ENCODE measurements at places on chromosomes 2 and 18.

DNA sequence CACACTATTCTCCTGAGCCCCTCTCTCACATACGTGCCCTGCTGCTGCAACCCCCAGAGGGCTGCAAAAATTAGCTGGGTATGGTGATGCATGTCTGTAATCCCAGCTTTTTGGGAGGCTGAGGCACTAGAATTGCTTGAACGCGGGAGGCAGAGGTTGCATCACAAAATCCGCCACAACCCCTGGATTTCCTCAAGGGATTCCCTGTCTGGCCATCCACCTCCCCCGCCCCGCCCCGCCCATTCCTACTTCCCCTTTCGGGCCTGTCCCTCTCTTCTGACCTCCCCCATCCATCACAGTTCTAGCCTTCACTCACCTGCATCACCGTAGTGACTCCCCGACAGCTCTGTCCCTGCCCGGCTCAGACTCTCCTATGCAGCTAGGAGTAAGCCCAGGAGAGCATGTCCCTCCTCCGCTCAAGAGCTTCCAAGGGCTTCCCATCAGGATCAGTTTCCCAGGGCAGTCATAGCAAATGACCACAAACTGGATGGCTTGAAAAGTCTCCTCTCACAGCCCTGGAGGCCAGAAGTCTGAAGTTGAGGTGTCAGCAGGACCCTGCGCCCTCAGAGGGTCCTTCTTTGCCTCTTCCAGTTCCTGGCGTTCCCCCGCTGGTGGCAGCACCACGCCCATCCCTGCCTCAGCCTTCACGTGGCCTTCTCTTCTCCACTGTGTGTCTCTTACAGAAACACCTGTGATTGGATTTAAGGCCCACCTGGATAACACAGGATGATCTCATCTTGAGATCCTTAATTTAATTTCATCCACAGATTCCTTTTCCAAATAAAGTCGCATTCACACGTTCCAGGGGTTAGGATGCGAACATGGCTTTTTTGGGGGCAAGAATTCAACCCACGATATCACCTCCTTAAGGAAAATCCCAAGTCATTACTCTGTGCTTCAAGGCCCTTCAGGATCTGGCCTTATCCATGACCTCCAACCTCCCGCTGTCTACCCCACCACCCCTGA, 58.5 kb downstream of the HS1BP3 start:
- no peak for DNase-seq

DNA sequence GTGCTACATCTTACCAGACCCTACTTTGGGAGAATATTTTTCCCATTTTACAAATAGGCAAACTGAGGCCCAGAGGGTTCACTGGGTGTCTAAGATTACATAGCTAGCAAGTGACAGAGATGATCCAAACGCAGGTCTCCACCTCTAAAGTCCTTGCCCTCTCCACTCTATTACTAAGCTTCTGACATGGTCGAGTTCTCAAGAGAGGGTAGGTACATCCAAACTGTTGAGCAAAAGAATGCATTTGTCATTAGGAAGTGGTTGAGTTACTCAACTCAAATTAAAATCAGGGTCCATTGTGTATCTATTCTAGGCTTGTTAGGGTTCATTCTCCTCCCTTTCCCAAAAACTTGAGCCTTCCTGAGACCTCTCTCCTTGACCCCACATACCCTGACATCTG, 680.6 kb upstream of the FANCL start:
- no peak for DNase-seq

- DNase-seq = no peak
These were observed 33.6 kb downstream of the ZCCHC2 start for GRCh38 chr18:62556397-62556796.

DNA sequence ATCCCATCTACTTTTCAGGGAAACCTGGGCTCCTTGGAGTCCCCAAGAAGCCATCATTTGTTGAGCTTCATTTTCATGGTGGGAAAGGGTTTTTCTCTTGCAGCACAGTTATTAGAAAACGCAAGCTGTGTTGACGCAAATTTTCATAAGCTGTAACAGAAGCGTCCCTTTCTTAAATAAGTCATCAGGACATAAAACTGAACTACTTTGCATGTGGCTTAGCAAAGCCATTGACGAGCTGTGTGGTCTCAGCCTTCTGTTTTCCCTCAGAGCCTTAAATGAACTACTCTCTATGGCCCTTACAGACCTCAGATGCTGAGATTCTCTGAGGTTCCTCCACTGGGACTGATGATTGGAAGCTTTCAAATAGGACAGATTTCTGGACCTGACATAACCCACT, 85.1 kb downstream of the ARL4C start:
- no peak for DNase-seq

GRCh38 chr2:66469214-66469902, 34.4 kb downstream of the MEIS1 start:
- no peak for DNase-seq

DNA sequence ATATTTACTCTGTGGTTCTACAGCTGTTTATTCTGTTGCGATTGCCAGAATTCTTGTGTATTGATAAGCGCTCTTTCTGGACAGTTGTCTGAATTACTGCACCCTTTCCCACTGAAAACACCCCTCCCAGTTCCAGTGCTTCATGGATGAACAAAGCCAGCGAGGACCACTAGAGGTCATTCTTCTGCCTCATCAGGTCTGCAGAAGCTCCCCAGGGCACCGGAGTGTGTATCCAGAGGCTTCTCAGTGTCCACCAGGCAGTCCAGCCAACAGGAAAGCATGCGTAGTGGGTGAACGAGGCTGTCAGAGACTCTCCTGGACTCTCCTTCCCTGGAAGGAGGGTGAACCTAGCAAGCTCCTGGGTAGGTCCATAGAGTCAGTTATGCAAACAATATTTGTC, 40.6 kb upstream of the INHBB start:
- DNase-seq = no peak

GRCh38 chr2:201411421-201411820, 39.8 kb downstream of the TRAK2 start:
- peak; percentile 74 for DNase-seq

DNA sequence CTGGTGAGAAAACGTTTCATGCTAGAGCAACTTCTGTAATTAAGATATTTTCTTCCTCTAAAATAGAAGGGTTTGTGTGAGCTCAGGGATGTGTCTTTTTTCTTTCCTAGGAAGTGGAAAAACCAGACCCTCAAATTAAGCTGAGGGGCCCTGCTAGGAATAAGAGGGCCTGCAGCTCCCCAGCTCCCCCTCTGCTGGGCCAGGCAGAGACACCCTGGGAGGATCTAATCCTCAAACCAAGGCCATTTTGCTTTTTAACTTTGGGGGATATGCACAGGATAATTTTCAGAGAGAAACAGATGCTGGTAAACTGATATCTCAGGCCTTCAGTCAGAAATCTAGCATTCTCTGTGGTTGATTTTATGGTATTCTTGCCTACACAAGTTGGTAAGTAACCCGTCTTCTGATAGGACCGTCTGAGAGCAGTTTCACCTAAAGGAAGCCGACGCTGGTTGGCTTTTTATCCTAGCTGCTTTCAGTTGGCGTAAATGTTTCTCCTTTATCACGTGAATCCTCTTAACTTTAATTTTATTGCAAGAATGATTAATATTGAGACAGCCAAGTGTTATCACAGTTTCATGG, 34.8 kb downstream of the SNTG2 start:
- DNase-seq = no peak

DNA sequence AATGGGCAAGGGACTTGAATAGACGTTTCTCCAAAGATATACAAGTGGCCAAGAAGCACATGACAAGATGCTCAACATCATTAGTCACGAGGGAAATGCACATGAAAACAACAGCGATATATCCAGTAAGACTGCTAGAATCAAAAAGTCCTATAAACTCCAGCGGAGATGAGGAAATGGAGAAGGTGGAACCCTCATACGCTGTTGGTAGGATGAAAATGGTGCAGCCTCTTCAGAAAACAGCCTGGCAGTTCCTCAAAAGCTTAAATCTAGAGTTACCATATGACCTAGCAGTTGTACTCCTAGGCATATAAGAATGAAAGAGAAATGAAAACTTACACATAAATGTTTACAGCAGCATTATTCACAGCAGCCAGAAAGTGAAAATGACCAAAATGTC, 48.1 kb downstream of the HPCAL1 start:
- DNase-seq = no peak

- no peak for DNase-seq
These were observed 15.3 kb upstream of the LOXHD1 start for GRCh38 chr18:46672062-46672970.

GRCh38 chr18:48956356-48956755, 5.6 kb upstream of the SMAD7 start:
- DNase-seq = peak; percentile 89

- no peak for DNase-seq
These were observed 11.8 kb downstream of the CNDP2 start for GRCh38 chr18:74507927-74508326.

DNA sequence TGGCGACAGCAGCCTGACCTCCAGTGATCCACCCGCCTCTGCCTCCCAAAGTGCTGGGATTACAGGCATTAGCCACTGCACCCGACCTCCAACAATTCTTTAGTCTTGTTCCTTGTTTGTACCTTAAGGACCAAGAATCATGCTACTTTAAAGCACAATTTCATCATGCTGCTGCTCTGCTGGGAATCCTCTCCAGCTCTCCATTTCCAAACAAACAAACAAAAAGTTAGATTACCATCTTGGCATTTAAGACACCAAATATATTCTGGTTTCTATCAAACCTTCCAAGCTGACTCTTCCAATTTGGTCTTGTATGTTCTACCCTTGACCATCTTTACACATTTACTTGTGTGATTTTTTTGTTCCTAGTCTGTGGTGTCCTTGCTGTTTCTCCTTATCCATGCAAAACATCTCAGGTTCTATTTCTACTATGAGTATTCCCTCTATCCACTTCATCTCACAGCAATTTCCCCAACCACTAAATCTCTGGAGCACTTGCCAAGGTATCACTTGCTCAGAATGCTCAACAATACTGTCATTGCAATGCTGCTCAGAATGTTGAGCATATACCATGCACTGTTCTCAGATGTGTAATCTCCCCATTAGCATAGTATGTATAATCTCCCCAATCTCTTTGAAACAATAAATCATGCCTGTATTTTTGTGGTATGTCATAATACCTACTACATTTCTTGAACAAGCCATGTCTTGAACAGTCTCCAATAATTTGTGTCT, 73.2 kb upstream of the GALNT5 start:
- no peak for DNase-seq

DNA sequence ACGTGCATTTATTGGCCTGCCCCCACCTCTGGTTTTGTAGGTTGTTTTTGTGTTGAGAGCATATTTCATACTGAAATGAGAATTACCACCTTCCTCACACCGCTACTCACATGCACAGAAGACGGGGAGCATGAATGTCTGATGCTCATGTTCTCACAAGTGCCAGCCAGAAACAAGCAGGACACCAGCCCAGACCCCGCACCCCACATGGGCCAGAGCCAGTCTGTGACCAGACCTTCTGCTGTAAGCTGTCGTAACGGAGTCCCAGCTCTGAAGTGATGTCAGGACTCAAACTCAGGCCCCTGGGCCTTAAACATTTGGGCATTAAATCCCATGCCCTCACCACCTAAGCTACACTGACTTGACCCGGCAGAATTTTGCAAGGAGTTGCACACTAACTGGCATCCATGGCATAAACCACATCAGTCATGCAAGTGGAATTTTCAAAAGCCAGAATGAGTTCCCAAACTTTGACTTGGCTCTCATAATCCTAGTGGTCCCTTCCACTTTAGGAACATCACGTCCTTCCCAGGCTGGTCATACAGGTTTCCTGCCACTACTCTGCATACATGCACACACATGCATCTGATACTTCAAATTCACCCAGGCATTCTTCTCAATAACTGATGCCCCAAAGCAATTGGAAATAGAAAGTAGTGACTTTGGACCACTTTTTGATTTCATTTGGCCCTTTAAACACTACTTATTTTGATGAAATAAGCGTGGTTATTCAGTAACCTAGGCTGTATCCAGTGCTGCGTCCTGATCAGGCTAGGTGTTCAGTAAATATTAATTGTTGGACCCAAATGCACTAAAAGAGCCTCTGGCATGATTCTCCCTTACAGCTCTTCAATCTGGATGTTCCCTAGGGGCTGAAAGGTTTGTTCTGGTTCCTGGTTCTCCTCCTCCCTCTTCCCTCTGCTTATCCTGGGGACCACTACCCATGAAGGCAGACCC, 223.1 kb upstream of the ID2 start:
- no peak for DNase-seq

DNA sequence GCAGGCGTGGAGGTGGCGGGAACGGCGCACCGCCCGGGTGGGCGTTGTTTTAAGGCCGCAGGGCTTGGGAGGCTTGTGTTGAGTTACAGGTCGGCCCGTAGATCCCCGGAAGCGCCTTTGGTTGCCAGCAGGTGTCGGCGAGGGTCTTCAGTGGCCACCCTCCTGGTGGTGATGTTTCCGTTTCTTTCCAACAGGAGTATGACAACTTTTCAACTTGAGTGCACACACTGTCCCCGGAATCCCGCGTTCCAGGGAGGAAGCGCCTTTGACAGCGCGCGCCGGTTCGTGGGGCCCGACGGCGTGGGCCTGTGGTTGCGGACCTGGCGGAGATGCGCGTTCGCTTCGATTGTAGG, 1.0 kb upstream of the HDAC4 start:
- peak; percentile 8 for DNase-seq

DNA sequence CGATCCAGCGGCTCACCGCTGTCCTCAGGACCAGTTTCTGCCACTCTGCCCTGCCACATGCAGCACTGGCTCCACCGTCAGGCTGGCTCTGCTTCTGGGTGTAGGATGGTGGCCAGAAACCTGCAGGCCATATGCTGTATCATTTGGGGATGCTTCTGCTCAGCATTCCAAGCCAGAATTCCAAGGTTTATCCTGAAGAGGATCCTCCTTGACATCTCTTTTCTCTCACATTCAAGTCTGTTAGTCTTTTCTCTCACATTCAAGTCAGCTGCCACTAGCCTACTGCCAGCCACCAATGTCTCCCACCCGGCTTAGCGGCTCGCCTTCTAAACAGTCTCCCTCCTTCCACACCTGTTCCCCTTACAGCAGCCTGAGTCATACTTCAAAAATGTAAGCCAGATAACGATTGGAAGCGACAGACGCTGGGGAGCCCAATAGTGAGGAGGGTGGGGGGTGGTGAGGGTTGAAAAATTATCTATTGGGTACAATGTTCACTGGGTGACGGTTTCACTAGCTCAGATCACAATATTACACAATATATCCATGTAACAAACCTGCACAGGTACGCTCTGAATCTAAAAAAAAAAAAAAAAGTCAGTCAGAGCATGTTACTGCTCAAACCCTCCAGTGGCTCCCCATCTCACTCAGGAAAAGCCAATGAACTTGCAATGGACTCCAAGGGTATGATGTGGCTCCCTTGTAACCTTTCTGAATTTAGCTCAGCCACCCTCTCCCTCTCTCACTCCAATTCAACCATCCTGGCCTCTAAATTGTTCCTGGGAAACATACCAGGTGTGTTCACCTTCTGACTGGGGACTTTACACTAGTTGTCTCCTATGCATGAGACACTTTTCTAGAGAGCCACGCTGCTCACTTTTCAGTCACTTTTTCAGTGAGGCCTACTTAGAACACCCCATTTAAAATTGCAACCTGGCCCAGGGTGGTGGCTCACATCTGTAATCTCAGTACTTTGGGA, 38.8 kb upstream of the SP3 start:
- no peak for DNase-seq

All from fibroblast of skin of left biceps (primary cell).